H7 (cell line): ENCODE measurements at places on chromosomes 12 and 14. TPM values are rescaled to one million over a fixed set of nuclear protein-coding genes. Genes with fewer than 3 reads are reported as not detected.

CFAP73 gene
- total RNA-seq = 0.33 TPM in 1 of 2 replicates, not detected in the other

GARIN6 gene
- not detected in 2 replicates for total RNA-seq

STXBP6 gene
- 1.0 and 1.2 TPM in 2 replicates for total RNA-seq

CLEC2B gene
- total RNA-seq = 0.18 TPM in 1 of 2 replicates, not detected in the other

TAS2R43 gene
- 0.33 TPM in 1 of 2 replicates, not detected in the other for total RNA-seq

FOXA1 gene
- 3.4 and 3.7 TPM in 2 replicates for total RNA-seq

KLRD1 gene
- total RNA-seq = 0.04 and 0.48 TPM in 2 replicates

TMTC1 gene
- 8.8 and 11.6 TPM in 2 replicates for total RNA-seq

FOXN4 gene
- 0.07 and 0.33 TPM in 2 replicates for total RNA-seq

TAPBPL gene
- total RNA-seq = 0.62 and 1.0 TPM in 2 replicates

MLXIP gene
- 29.7 and 49.8 TPM in 2 replicates for total RNA-seq

NTS gene
- total RNA-seq = 219 and 319 TPM in 2 replicates

HCAR2 gene
- not detected in 2 replicates for total RNA-seq

ATL1 gene
- 1.9 and 2.8 TPM in 2 replicates for total RNA-seq

FMNL3 gene
- 16.0 and 19.4 TPM in 2 replicates for total RNA-seq

SERPINA10 gene
- total RNA-seq = not detected in 2 replicates

ITGA7 gene
- 38.0 and 46.1 TPM in 2 replicates for total RNA-seq

CLMN gene
- total RNA-seq = 4.5 and 10.5 TPM in 2 replicates

KRT82 gene
- not detected in 2 replicates for total RNA-seq

IFNG gene
- not detected in 2 replicates for total RNA-seq

ASCL1 gene
- total RNA-seq = 0.07 TPM in 1 of 2 replicates, not detected in the other

FAM90A1 gene
- total RNA-seq = 2.6 and 4.6 TPM in 2 replicates

HOXC6 gene
- not detected in 2 replicates for total RNA-seq

GYS2 gene
- not detected in 2 replicates for total RNA-seq

MMP19 gene
- total RNA-seq = 1.1 and 1.4 TPM in 2 replicates

SLCO1B3 gene
- total RNA-seq = not detected in 2 replicates

RHEBL1 gene
- 5.5 and 7.1 TPM in 2 replicates for total RNA-seq
